ENCODE measurements at places on chromosomes 3 and 15.

- peak; percentile 81 for DNase-seq
Observed at GRCh38 chr15:69154684-69155083, 5.8 kb upstream of the GLCE start.

DNA sequence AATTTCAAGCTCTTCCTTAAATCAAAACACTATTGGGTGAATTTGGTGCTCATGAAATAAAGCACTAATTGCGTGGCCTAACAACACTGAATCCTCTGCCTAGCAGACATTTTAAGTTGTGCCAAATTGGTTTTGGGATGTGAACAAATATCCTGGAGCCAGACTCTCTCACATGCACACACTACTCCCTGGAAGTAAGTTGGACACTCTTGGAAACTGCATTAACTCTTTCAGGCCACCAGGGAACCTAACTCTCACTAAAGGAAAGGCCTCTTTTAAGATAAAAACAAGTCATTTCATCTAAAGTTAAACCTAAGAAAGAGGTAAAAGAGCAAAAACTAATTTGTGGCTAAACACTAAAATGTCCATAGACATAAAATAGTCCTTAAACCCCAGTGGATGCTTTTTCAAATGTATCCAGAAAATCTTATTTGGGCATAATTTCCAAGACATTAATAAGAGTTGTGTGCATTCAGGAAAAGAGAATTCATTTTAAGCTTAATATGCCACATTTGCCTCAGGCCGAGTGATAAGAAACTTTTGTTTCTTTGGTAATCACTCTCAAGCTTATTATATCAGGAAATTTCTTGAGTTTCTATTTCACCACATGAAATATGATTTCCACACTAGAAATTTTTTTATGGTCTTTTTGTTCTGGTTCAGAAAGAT lies 61.8 kb downstream of the ZBTB20 start:
- DNase-seq, result no peak

GRCh38 chr15:60423537-60423936 lies 25.8 kb upstream of the ANXA2 start:
- peak; percentile 90 for DNase-seq

- no peak for DNase-seq
Observed at GRCh38 chr3:15905041-15905440, 107.3 kb upstream of the ANKRD28 start.

All from brain microvascular endothelial cell (primary cell).